IPS DF 19.7 (cell line): ENCODE measurements at places on chromosomes 11 and 22.

DNA sequence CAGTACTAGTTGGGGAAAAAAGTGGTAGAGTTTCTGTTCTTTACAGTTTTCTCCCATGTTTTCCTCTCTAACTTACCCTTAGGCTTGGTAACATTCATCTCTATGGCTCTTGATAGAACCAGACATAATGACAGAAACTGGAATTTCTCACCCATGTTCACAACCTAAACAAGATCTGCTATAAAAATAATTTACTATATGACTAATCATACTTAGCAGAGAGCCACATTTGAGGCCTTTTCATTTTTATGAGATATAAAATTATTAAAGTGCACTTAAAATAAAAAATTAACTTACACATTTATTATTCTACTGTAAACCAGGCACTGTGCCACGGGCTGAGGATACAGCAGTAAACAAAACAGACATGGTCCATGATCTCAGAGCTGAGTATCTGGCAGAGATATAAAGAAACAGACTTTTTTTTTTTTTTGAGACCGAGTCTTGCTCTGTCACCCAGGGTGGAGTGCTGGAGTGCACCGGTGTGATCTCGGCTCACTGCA lies 98.1 kb downstream of the GAB2 start:
- no peak for DNase-seq

GRCh38 chr11:96155627-96156378 lies 187.2 kb downstream of the MAML2 start:
- DNase-seq, result no peak

GRCh38 chr11:77174559-77174958 lies 46.5 kb downstream of the MYO7A start:
- no peak for DNase-seq

DNA sequence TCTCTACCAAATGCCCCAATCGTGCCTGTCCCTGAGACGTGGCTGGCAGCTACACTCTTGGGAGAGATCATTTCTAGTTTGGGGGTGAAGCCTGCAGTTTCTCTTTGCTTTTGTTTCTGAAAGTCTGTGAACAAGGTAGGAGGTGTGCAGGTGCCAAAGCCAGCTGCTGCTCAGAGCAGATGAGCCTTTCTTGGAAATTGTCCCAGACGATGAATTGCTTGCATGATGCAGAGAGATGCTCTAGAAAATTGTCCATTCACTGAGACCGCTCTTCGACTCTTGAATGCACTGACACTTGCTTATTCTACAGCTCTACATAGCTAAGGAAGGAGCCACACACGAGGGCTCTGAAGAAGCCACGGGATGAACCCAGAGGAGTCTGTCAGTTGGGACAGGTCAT lies 225.6 kb upstream of the E2F8 start:
- no peak for DNase-seq

- DNase-seq, result no peak
Measured at GRCh38 chr22:19401483-19401882, 30.1 kb downstream of the HIRA start.

DNA sequence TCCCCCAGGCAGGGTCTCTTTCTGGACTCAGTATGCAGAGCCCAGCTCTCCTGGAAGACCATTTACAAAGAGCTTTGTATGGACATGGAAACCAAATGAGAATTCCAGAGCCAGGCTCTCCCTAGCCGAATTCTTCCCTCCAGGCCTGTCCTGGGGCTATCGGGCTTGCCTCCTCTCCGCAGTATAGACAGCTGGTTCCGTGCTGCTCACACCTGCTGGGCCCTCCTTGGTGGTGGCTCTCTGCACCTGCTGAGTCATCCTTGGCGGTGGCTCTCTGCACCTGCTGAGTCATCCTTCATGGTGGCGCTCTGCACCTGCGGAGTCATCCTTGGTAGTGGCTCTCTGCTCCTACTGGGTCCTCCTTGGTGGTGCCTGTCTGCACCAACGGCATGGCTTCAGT lies 743.5 kb downstream of the BRD1 start:
- no peak for DNase-seq

GRCh38 chr11:16191212-16191867 lies 165.0 kb downstream of the SOX6 start:
- no peak for DNase-seq

GRCh38 chr11:57792060-57792541 lies 30.5 kb downstream of the CTNND1 start:
- DNase-seq, result no peak

DNA sequence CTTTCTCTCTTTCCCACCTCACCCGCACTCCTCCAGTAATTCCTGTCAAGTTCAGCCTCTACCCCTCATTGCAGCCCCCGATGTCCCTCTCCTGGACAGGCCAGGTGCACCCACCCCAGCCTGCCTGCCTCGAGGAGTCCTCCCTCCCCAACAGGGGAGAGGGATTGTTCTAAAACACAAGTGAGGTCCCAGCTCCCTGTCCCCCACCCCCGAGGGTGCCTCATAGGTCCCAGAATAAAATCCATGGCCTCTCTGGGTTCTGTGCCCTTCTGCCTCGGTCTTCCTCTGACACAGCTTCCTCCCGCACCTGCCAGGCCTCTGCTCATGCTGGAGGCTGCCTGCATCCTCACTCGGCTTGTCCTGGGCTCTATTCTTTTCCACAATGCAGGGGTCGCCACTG lies 720.1 kb downstream of the BRD1 start:
- no peak for DNase-seq

- peak; percentile 88 for DNase-seq
Measured at GRCh38 chr11:69637941-69638871, 2.8 kb upstream of the CCND1 start.
